ENCODE measurements at places on chromosomes 11 and 22. TPM values are rescaled to one million over a fixed set of nuclear protein-coding genes. Genes with fewer than 3 reads are reported as not detected.
A peak's percentile ranks its signal among the peaks of the same experiment; 100 is the strongest.

The MYOD1 gene
- total RNA-seq, result 0.05 TPM

The RFPL1 gene
- total RNA-seq, result not detected

The MPZL3 gene
- 8.7 TPM for total RNA-seq

The OR6T1 gene
- total RNA-seq, result not detected

The RHOD gene
- total RNA-seq, result 2.6 TPM

The NAALADL1 gene
- not detected for total RNA-seq

The INS gene
- total RNA-seq, result not detected

The CDHR5 gene
- total RNA-seq, result not detected

DNA sequence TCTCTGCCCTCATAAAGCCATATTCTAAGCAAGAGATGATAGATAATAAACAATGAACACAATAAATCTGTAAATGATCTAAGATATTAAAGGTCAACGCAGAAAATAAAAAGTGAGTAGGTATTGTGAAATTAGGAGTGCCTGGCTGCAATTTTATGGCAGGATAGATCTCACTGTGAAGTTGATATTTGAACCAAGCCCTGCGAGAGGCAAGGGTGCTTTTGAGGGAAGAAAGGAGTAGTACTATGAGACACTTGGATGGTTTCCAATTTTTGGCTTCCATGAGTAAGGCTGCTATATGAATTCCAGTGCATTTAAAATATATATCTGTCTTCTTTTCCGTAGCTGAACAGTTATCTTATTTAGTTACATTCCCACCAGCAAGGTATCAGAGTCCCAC lies 720.0 kb upstream of the CNTN5 start:
- peak; percentile 3 for DNase-seq

DNA sequence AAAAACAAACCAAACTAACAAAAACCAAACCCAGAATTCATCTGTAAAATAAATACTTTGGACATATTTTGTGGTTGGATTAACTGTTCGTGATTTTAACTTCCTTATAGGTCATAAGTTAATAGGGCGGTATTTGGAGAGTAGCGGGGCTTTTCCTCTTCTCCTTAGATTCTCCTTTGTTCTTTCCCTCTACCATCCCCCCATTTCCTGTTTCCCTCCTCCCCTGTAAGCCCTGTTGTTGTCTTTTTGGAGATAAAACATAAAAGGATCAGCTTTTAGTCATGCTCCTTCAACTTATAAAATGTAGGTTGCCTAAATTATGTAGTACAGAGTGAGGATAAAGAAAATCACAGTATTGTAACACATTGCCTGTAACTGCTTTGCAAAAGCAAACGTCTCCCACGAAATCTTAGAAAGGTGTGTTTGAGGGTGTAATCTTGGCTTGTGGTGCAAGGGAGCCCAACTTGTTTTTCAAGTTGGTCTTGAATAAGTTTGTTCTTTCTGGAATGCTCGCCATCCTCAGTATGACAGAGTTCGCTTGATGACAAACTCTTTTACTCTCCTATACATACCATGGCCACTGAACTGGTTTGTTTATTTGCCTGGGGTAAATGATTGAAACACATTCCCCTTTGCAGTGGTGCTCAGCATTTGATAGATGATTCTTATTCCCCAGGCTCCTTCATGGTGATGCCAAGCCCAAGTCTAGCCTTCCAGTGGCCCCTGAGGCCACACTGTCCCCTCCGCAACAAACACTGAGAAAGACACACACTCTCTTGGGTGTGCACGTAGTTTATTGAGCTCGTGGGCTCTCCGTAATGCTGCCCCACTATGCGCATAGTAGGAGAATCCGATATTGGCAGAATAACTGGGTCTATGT lies 49.4 kb downstream of the TEAD1 start:
- DNase-seq, result peak; percentile 43

GRCh38 chr11:41431784-41432183 lies 27.7 kb downstream of the LRRC4C start:
- DNase-seq, result no peak

- peak; percentile 83 for DNase-seq
These were observed 134.3 kb downstream of the ELP4 start for GRCh38 chr11:31643857-31644256.

DNA sequence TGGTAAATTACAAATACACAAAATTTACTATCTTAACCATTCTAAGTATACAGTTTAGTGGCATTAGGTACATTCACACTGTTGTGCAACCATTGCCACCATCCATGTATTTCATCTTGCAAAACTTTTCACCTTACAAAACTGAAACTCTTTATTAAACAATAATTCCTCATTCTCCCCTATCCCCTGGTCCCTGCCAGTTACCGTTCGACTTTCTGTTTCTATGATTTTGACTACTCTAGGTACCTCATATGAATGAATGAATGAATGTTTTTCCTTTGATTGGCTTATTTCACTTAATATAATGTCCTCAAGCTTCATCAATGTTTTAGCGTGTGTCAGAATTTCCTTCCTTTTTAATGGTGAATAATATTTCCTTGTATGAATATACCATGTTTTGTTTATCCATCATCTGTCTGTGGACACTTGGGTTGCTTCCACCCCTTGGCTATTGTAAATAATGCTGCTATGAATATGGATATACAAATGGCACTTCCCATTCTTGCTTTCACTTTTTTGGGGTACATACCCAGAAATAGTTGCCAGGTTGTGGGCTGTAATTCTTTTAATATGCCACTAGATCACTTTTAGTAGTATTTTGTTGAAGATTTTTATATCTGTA lies 93.0 kb downstream of the UVRAG start:
- no peak for DNase-seq

DNA sequence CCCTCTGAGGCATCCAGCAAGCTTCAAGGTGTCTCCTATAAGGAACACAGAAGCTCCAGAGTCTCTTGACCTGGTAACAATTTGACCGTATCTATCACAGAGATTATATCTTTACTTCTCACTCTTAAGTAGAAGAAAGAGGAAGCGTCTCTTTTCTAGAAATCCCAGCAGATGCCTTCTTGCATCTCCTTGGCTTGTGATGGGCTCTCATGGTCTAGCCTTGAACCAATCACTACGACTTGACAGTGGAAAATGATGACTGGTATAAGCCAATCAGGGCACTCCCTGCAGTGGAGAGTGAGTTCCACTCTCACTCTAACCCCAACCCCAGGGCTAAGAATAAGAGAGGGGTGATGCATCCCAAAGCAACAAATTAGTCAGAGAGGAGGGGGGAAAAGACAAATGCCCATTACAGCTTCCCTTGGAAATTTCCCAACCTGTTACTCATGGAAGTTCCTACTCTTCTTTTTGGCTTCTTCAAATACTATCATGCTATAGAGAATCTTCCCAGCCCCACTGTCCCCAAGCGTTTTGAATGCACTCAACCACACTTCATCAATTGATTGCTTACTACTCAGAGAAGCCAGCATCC lies 293.5 kb downstream of the MN1 start:
- peak; percentile 64 for DNase-seq

DNA sequence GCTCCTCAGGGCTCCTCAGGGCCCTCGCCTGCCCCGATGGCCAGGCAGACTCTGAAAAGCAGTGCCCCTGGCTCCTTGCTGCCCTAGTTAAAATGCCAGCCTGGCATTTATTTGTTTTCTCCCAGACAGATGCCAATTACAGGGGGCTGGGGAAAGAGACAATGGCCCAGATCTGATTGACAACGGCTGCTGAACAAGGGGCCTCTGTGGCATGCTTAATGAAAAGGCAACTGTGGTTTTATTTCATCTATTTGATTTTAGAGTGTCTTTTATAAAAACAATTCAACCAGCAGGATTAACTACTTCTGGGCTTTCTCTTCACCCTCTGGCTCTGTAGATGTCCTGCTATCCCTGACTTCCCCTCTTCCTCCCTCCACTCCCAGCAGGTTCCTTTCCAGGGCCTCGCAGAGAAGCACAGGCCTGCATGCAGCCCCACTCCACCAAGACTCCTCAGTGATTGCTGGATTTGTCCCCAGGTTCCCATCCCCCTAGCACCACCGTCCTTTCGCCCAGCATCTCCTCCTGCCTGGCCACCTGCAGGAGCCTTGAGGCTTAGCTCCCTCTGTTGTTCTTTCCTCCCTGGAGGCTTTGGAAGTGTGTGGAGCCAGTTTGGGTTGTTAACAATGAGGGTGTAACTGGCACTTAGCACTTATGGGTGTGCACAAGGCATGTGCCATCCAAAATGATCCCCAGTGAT lies 171.1 kb downstream of the TENM4 start:
- DNase-seq, result no peak

DNA sequence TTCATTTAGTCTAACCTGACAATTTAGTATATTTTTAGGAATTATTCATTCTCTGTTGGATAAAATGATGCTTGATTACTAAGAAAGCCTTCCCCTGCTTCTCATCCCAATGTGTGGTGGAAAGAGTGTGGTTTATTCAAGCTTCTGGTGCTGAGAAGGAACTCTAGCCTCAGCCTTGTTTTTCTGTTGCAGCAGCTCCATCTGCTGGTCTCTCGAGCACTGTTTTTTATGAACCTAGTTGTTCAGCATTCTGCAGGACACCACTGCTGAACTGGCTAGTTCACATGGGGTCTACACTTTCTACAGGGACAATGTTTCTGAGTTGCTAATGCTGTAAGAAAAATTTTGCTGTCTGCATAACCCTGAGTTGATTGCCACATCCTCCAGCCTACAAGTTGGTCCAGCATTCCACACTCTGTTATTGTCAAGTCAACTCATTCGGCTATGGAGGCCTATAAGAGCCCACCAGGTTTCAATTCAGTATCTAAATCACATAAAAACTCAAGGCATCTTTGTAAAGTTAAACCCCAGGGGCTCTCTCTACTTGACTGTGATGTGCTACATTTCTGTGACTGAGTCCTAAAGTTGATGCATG lies 14.3 kb downstream of the OR2AG2 start:
- peak; percentile 60 for DNase-seq

- DNase-seq, result no peak
These were observed 258.5 kb upstream of the PDGFD start for GRCh38 chr11:104422324-104422944.

DNA sequence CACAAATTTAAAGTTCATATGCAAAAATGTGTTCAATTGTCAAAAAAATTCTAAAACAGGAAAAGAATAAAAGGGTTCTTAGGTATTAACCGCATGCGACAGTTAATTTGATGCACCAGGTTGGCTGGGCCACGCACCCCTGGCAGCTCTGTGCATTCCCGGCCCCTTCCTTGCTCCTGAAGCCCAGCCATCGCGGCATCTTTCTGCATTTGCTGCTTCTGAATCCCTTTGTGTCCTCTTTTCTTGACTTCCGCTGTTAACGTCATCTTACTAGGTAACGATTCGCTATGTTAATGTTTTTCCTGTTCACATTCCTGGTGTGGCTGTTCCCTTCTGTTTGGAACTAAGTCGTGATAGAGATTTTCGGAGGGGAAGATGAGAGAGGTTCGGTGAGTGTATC lies 7.9 kb upstream of the KLHDC7B start:
- no peak for DNase-seq

DNA sequence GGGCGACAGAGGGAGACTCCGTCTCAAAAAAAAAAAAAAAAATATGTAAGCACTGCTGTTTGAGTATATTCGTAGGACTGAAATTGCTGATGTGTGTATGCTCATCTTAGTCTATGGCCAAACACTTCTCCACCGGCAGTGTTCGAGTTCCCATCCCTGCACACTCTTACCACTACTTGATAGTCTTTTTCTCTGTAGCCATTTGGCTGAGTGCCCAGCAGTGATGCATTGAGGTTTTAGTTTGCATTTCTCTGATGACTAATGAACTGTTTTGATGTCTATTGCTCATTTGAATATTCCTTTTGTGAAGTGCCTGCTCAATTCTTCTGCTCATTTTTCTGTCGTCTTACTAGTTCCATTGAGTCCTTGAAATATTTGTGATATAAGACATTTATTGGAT lies 1.9 kb downstream of the TIRAP start:
- peak; percentile 98 for DNase-seq

DNA sequence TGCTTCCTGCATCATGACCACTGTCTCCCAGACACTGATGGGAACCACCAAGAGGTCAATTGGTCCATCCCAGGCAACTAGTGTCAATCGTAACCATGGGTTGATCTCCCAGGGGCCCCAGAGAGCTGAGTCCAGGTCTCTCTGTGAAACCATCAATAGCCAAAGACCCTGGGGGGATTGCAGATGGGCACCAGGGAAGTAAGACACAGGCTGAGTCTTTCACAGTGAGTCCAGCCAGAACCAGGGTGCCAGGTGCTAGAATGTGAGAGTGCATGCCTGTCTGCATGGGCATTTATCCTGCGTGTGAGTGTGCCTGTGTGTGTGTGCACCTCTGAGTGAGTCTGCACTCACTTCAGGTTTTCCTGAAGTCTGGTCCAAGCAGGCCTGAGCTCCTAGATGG lies 45.3 kb upstream of the TTC12 start:
- no peak for DNase-seq

- DNase-seq, result no peak
These were observed 323.8 kb downstream of the BLID start for GRCh38 chr11:121792185-121792584.

DNA sequence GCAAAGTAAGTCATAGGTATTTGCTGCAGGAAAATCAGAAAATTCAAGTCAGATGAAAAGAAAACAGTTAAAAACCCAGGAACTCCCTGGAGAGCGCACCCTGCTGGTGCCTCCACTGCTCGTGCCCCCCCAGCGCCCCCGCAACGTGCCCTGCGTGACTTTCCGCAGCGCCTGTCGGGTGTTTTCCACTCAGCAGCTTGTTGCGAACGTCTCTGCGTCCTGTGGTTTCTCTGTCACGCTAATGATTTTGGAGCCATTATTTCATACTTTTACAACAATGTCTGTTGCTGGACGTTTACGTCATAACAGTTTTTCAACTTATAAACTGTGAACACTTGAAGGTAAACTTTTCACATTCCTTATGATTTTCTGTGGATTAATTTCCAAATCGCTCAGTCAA lies 5.0 kb downstream of the CRELD2 start:
- no peak for DNase-seq

- peak; percentile 70 for DNase-seq
These were observed 3.2 kb downstream of the TTLL12 start for GRCh38 chr22:43183496-43184277.

GRCh38 chr22:20807315-20807752 lies 33.4 kb downstream of the SERPIND1 start:
- DNase-seq, result peak; percentile 86

DNA sequence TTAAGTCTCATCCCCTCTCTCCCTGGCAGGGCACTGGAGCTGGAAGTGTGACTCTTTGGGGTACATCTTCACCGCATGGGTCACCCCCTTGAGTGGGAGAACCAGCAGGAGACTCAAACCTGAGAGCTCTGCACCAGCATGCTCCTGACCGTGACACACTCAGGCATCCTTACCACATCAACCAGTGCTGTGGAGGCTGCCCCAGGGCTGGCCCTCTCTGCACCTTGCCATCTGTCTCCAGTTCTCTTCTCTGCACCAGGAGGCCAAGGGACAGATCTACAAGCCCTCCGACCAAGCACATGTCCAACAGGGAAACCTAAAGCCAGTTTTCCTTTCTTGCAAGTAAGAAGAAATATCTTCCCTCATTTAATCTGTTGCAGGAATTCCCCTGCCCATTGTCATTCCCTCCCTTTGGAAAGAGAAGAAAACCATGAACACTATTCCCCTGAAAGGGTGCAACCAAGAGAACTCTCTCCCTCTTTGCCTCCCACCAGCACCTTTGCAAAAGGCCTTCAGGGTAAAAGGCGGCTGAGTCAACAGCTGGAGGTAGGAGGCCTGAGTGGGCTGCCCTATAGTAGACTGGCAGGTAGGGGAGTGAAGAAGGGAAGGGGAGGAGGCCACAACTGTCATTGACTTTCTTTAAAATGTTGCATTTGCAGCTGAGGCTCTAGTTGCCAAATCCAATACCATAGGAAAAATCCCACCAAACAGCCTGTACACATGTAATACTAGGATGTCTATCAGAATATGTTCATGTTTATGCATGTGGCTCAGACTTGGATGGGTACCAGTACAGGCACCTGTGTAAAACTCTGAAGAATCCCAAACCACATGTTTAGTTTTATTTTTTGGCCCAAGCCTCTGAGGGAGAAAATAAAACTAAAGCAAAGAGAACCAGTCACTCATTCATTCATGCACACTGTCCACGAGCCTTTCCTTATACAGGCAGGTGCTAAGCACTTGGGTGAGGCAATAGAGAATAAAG lies 117.0 kb downstream of the WT1 start:
- DNase-seq, result no peak

Measured in M059J (cell line).